ENCODE measurements at places on chromosomes 7 and 10. TPM values are rescaled to one million over a fixed set of nuclear protein-coding genes. Genes with fewer than 3 reads are reported as not detected.

GRCh38 chr10:61992059-61992460 is 90.6 kb downstream of the ARID5B start:
- peak; percentile 65 for DNase-seq

DNA sequence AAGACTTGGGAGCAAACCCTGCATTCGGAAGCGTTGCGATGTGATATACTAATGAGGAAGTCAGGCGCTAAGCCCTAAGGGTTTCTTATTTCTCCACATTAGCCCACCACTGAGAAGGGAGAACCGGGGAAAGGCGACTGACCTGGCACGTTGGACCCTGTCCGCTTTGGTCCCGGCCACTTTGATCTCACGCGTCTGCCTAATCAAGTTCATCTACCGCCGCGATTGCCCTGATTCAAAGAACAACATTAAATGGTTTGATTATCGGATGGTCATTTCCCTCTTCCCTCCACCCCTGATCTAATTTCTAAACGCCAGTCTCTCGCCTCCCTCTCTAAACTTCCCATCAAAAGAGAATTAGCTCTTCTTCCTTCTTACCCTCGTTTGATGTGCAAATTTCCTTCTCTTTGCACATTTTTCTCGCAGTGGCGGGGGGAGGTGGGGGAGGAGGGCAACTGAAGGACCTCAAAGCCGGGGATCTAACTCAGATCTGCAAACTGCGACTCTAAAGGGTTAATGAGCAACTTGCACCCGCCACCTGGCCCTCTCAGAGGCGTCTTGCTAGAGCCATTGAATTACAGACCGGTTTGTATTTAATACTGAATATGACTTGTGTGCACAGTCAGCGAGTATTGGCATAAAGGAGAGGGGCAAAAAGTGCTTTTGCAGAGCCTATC is 687 bp upstream of the DKK1 start:
- DNase-seq, result peak; percentile 44

The MINDY4 gene
- 1.7 TPM for polyA plus RNA-seq

The MNX1 gene
- polyA plus RNA-seq, result 1.4 TPM

GRCh38 chr10:5890452-5890915 is 441 bp downstream of the FBH1 start:
- DNase-seq, result peak; percentile 60

The WDR11 gene
- polyA plus RNA-seq, result 22.6 TPM

DNA sequence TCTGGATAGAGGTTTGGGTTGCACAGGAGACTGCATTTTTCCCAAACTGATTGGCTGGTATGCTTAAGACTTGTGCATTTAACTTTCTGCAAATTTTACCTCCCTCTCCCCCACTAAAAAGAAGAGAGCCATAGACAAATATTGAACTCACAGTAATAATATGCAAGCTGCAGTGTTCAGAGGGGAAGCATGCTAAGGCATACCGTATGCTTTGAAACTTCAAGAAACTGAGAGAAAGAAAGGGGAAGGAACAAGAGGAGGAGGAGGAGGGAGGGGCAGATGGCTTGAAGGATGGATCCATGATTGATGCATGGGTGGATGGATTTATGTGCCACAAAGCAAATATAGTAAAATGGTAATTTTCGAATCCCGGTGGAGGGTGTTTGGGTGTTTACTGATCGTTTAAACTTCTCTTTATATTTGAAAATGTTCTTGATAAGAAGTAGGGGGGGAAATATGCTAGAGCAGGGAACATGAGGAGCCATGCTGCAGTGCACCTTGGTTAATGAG is 7.8 kb upstream of the KLF6 start:
- no peak for DNase-seq

The HTR5A gene
- polyA plus RNA-seq, result not detected

The NODAL gene
- not detected for polyA plus RNA-seq

DNA sequence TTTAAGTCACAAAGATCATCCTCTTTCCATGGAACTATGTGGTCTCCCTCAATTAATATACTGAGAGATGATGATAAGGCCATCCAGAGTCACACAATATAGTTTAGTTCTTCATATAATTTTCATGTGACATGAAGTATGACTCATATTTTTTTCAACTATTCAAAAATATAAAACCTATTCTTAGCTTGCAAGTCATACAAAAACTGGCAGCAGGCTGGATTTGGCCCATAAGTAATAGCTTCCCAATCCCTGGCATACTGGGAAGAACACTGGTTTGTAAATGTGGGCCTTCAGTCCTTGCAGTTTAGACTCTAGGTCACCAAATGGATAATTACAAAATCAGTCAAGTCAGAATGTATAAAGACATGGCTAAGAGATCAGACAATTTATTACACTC is 356.6 kb downstream of the PPP1R3A start:
- no peak for DNase-seq

DNA sequence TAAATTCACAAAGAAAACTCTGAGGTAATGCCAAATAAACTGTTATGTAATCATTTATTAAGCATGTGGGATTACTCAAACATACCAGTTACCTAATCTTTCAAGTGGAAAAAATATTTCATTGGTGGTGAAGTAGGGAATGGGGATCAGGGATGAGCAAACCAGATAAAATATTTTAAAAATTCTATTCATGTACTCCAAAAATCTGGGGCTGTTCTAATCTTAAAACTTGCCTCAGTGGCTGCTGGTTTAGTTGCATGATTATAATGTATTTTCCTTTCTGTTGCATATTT is 19.5 kb downstream of the LMOD2 start:
- DNase-seq, result no peak

The PDE6C gene
- not detected for polyA plus RNA-seq

GRCh38 chr7:149559711-149560110 is 62.1 kb upstream of the ZNF746 start:
- DNase-seq, result no peak

DNA sequence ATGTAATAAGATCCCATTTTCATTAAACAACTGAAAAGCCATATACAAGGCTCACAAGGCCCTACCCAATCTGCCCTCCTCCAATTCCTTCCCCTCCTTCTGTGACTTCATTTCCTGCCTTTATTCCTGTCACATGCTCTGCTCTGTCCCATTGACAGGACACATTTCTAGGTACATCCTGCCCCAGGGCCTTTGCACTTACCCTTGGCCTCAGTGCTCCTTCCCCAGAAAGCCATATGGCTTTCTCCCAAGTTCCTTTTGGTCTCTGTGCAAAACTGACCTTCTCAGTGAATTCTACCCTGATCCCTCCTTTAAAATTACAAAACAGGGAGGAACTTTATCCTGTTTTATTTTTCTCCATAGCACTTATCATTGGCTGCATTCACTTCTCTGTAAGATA is 40.0 kb downstream of the KCNMA1 start:
- DNase-seq, result no peak

The ACTL6B gene
- 1.4 TPM for polyA plus RNA-seq

DNA sequence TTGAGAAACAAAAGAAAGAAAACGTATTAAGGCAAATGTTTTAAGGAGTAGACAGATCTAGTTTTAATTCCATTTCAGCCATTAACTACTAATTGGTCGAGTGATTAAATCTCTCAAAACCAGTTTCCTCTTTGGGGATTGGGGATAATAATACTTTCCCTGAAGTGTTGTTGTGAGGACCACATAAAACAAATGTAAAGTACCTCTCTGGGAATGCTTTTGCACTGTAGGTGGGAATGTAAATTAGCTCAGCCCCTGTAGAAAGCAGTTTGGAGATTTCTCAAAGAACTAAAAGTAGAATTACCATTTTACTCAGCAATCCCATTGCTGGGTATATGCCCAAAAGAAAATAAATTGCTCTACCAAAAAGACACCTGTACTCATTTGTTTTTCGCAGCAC is 36.0 kb upstream of the PPP1R3C start:
- DNase-seq, result no peak

- DNase-seq, result no peak
These were observed 7.0 kb downstream of the LHPP start for GRCh38 chr10:124468624-124469023.

GRCh38 chr10:46523119-46523961 is 33.1 kb downstream of the GPRIN2 start:
- peak; percentile 62 for DNase-seq

GRCh38 chr10:65660006-65660405 is 1265.8 kb upstream of the LRRTM3 start:
- DNase-seq, result no peak

GRCh38 chr10:49313501-49314070 is 14.6 kb downstream of the C10orf71 start:
- DNase-seq, result no peak

DNA sequence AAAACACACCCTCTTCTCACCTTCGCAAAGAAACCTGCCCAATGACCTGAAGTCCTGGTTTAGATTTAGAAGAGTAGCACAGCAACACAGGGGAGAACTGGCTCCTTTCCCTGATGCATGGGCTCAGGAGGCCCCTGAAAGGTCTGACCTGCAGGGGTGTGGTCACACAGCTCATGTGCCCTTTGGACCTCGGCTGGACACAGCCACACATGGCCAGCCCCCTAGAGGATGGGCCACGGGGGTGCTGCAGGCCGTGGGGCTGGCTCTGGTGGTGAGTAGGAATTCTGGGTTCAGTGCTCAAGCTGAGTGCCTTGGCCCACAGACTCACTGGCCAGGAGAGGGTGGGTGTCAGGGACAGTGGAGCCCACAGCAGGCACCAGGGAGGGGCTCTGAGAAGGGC is 118.5 kb upstream of the ADCY1 start:
- no peak for DNase-seq

- no peak for DNase-seq
These were observed 218.9 kb downstream of the FAM107B start for GRCh38 chr10:14555807-14556206.

- no peak for DNase-seq
These were observed 27.9 kb downstream of the LRRC20 start for GRCh38 chr10:70354556-70354955.

All from stomach (tissue), 19 donors.